GM12864 (cell line): ENCODE measurements at places on chromosomes 4 and X.

DNA sequence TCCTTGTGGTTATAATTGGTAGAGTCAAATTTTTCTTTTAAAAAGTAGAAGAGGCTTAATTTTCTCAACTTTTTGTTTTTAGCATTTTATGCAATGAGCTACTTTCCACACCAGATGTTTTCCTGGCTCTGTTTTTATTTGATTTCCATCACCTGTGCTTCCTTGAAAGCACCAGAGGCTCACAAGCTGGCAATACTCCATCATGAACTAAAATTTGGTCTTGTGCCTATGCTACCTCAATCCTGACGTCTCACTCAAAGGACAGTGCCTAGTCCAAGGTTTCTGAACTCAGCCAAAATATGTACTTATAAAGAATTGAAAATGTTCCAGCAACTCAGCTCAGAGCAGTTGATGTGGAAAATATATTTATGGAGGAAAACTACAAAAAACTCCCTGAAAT is 914.0 kb upstream of the PRKX start:
- no peak for DNase-seq

- DNase-seq = no peak
Observed at GRCh38 chrX:109619771-109620170, 5.2 kb downstream of the KCNE5 start.

DNA sequence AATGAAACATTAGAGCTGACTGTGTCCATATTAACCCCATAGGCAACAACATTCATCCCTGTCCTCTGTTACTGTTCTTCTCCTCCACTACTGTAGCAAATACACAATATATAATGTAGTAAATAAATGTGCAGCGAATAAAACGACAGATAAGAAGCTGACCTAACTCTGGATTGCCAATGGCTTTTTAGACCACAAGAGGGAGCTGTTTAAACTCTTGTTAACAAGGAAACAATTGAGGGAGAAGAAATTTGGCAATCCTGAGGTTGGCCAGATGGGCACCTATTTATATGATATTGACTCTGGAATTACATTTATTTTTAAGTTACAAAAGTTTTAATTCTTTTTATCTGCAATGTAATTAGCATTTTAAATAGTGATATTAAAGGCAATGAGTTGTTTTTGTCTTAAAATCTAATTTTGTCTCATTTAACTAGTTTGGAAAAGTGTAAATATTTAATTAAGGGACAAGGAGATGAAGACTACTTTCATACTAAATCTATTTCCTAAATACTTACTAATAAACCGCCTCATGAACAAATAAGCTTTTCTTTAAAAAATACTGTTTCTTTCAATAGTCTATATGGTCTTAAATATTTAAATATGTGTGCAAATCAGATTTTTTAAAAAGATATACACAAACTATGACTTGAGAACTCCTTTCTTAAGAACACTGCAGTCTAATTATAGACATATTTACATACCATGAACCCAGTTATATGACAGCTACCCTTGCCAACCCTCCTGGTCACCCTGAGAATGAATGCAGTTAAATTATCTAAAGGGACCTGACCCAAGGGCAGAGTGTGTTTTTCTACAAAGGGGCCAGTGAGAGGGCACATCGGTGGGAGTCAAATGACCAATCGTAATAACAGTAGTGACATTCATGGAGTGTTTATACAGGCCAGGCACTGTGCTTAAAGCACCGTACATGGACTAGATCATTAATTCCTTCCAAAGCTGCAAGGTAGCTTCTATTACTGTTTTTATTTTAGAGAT is 52.9 kb upstream of the HPF1 start:
- peak; percentile 38 for DNase-seq

- no peak for DNase-seq
Observed at GRCh38 chrX:73127700-73128241, 48.5 kb upstream of the PABPC1L2A start.

- DNase-seq = no peak
Observed at GRCh38 chrX:7252013-7252610, 104.2 kb upstream of the PUDP start.

DNA sequence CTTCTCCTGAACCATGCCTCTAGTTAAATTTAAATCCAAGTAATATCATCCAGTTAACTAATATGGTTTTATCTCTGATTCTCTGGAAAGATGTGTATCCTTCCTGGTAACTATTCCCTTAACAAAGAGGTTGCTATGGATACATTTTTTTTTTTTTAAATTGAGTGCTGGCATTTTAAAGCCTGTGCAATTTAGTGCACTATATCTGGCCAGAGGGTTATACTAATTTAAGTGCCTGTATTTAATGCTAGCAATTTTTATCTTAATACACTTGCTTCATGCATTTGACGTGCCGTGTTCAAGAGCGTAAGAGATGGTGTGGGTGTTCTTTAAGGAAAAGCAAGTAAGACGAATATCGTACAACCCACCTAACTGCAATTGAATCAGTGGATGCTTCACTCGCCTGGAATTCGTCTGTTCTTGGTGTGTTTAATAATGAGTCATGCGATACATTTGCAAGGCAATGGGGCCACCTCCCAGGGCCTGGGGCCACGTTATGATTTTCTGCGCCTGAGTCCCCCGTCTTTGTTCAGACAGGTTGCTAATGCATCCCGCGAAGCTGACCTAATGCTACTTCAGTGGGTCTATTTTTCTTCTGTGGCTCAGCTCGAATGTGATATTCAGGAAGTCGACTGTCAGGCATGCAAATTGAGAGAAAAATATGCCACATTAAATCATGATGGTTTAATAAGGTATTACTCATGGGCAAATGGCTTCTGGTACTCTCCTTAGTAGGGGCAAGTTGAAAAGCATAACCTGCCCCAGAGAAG is 14.2 kb upstream of the MID1 start:
- no peak for DNase-seq

DNA sequence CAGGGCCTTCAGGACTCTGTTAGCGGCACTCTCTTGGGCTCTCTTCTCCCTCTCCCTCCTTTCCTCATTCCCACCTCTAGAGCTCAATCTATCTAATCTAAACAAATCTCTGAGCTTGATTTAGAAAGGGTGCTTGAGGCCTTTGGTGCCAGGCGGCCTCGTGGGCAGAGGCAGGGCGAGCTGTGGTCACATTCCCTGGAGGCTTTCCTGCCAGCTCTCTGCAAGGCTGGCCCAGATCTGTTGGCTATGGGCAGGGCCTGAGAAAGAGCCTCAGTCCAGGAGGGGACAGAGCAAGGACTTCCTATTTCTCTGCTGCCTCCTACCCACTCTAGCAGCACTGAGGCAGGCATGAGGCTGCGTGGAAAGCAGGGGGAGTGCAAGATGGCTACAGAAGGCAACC is 38.6 kb downstream of the PJA1 start:
- no peak for DNase-seq

GRCh38 chr4:27629532-27630225 is 769.0 kb downstream of the STIM2 start:
- DNase-seq = no peak

GRCh38 chr4:86557526-86557925 is 36.6 kb upstream of the PTPN13 start:
- no peak for DNase-seq

DNA sequence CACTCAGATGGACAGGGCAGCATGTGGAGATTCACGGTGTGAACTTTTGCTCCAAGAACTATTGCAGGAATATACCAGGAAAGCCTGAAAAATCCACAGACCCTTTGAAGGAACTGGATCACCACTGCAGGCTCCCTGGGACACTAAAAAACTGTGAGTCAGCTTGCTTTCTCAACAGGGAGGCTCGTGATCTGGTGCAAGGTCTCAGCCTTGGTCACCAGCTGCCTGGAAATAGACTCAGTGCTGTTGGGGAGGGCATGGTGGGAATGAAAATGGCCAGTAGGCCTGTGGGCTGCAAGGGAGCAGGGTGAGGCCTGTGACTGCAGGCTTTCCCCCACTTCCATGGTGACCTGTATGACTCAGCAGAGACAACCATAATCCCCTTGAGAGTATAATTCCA is 426.4 kb upstream of the RPS6KA3 start:
- no peak for DNase-seq

GRCh38 chr4:30068234-30068633 is 651.9 kb upstream of the PCDH7 start:
- DNase-seq = no peak

DNA sequence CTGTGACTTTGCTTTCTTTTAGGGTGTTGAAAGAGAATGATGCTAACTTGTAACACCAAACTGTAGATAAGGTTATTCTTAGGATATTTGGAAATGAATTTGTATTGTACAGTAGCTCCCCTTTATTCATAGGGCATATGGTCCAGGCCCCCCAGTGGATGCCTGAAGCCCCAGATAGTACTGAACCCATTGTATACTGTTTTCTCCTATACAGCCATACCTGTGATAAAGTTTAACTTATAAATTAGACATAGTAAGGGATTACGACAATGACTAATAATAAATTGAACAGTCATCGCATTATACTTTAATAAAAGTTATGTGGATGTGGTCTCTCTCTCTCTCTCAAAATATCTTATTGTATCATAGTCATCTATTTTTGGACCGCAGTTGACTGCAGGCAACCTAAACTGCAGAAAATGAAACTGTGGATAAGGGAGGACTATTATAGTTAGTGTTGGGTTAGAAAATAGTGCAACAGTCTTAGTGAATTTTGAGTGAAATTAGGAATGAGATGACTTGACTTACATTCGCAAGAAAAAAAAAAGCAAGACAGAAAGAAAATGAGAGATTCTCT is 105.1 kb downstream of the CLDN22 start:
- no peak for DNase-seq

GRCh38 chr4:88681209-88681608 is 16.4 kb downstream of the NAP1L5 start:
- DNase-seq = no peak

DNA sequence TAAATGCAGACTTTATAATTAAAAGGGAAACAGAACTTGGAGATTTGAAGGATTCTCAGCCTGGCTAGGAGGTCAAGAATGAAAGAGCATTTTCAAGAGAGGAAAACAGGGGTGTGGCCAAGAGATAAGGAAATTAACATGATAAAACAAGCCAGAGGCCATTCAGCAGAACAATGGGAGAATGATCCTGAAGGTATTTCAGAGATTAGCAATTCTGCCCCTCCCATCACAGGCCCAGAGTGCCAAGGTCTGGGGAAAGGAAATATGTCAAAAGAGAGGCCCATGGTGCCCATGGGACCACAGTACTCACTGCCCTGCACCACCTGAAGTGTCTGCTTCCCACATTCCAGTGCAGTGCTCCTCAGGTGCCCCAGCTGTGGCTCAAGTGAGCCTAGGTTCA is 188.5 kb upstream of the STS start:
- no peak for DNase-seq

DNA sequence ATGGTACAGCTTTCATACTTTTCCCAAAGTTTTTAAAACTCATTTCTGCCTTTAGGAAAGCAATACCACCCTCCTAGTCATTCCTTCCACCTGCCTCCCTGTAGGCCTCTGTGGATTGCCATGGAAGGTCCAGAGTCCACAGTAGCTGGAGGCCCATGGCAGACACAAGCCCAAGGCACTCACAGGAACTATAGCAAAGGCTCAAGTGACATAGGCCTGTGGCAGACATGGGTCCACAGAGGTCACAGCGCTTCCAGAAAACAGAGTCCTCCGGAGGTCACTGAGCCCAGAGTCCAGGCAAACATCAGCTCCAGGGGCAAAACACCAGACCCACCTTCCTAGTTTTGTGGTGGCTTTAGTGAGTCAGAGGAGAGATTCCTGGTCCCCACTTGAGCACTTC is 147.6 kb upstream of the ATP6AP2 start:
- DNase-seq = no peak

DNA sequence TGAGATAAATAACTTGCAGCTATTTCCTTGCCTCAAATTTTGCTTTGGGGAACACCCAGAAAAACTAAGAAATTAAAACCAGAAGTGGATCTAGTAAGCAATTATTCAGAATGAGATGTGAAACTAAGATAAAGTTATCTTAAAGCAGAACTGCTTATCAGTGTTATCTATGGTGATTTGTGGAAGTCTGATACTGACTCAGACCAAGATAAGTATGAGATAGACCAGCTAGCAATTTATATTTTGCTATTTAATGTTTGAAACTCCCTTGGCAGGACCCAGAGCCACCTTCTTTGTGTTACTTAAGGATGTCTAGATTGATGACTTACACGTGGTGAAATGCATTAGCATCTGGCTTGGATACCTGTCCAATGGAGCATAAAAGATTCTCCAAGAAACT is 368.1 kb downstream of the EPHA5 start:
- DNase-seq = no peak

DNA sequence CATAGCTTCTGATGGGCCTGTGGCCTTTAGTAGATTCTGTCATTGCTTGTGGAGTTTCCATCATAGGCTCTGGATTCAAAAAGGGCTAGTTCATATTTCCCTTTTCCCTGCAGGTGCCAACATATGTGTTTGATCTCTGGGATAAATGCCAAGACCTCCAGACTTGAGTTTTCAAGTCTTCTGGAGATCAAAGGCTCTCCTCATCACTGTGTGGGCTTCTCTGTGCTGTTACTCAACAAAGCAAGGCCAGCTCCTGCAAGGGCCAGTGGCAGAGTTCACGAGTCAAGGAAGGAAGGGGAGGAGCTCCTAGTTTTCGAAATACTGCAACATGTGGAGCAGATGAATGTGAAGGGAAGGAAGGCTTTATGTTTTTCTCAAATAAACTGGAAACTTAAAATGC is 62.7 kb upstream of the SCML1 start:
- no peak for DNase-seq

- DNase-seq = no peak
Observed at GRCh38 chr4:14264437-14264836, 636.9 kb upstream of the BOD1L1 start.

GRCh38 chr4:139666735-139667281 is 1.2 kb downstream of the MGST2 start:
- DNase-seq = no peak

- no peak for DNase-seq
Observed at GRCh38 chrX:72466493-72466892, 106.2 kb downstream of the HDAC8 start.

GRCh38 chrX:69305333-69306062 is 140.2 kb upstream of the PJA1 start:
- no peak for DNase-seq

DNA sequence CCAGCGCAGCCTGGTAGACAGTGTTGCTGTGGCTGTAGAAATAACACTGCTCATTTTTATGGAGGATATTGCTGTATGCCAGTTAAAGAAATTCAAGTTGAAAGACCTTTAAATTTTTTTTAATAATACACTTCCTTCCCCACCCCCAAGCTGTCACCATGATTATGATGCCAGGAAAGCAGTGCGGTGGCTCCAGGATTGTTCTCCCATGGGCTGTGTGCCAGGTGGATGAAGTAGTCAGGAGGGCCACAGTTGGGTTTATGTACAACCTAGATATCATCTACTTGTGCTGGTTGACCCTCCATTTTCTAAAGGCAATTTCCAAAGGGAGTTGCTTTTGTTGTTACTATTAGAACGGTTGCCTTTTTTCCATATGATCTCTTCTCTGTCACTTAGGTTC is 136.6 kb downstream of the AFF1 start:
- DNase-seq = no peak

- DNase-seq = no peak
Observed at GRCh38 chr4:176226736-176227135, 31.4 kb upstream of the SPATA4 start.

DNA sequence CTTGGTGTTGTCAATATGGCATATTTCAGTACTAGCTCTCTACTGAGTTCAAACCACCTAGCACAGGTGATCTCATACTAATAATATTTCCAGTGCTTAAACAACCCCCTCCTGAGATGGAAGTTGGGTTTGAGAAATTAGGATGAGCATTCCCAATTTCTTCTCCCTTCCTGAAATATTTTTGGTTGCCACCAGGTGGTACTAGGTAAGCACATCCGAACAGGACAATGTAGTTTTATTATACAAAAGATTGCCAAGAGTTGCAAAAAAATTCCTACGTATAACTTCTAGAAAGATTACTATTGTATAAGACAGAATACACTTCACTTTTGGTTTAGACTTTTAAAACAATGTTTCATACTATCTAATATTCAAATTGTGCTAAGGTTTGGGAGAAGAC is 484.5 kb downstream of the PACRGL start:
- no peak for DNase-seq
